ENCODE measurements at places on chromosomes 6 and 20. TPM values are rescaled to one million over a fixed set of nuclear protein-coding genes. Genes with fewer than 3 reads are reported as not detected.

The DEFB127 gene
- not detected for total RNA-seq

The PRPH2 gene
- 0.10 TPM for total RNA-seq

- DNase-seq: no peak
These were observed 404.7 kb downstream of the TAF4 start for GRCh38 chr20:61661025-61661424.

- no peak for DNase-seq
These were observed 23.7 kb upstream of the FUCA2 start for GRCh38 chr6:143535189-143535614.

DNA sequence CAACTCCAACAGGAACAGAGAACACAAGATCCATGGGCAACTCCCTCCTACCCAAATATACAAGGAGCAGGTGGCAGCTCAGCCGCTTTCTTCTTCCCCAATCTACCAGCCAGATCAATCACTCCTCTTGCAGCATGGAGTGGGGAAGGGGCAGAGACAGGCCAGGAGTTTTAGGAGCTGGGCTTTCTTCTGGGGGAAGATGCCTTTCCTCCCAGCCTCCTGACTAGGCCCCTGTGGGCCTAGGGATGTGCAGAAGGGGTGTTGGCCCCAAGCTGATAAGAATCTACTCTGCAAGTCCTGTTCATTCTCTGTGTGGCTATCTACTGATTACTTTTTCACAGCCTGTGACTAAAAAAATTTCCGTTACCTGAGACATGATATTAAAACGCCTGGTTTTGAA, 189.0 kb downstream of the BCAS1 start:
- DNase-seq: no peak

GRCh38 chr6:25354078-25354932, 75.1 kb downstream of the CARMIL1 start:
- DNase-seq: no peak

- no peak for DNase-seq
These were observed 4.0 kb upstream of the WTAP start for GRCh38 chr6:159723259-159723658.
